Forelimb muscle (tissue), 1 donor: ENCODE measurements at places on chromosomes 2 and 18. TPM values are rescaled to one million over a fixed set of nuclear protein-coding genes. Genes with fewer than 3 reads are reported as not detected.

The KRCC1 gene
- polyA plus RNA-seq, result 36.2 TPM

The POTEE gene
- polyA plus RNA-seq, result 0.10 TPM

The PHLPP1 gene
- 7.3 TPM for polyA plus RNA-seq

The TMEFF2 gene
- 22.9 TPM for polyA plus RNA-seq

The TRIB2 gene
- polyA plus RNA-seq, result 44.6 TPM

The HEATR5B gene
- 13.1 TPM for polyA plus RNA-seq

The TBC1D8 gene
- polyA plus RNA-seq, result 26.2 TPM

The LCT gene
- polyA plus RNA-seq, result not detected

The CHRND gene
- polyA plus RNA-seq, result 180 TPM

The RMND5A gene
- 36.9 TPM for polyA plus RNA-seq

The RAB6C gene
- 0.24 TPM for polyA plus RNA-seq

DNA sequence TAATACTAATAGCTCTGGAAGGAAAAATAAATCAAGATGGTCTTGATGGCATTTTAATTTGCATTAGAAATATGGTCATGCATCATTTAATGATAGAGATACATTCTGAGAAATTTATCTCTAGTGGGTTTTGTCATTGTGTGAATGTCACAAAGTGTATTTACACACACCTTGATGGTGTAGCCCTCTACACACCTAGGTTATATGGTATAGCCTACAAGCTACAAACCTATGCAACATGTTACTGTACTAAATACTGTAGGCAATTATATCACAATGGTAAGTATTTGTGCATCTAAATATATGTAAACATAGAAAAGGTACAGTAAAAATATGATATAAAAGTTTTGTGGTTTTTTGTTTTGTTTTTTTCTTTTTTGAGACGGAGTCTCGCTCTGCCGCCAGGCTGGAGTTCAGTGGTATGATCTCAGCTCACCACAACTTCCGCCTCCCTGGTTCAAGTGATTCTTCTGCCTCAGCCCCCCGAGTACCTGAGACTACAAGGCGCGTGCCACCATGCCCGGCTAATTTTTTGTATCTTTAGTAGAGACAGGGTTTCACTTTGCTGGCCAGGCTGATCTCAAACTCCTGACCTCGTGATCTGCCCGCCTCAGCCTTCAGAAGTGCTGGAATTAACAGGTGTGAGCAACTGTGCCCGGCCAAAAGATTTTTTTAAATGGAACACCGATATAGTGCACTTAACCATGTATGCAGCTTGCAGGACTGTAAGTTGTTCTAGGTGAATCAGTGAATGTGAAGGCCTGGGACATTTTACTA is 83.7 kb upstream of the UBXN4 start:
- no peak for DNase-seq

GRCh38 chr18:26335156-26335555 is 108.9 kb downstream of the TAF4B start:
- no peak for DNase-seq

- DNase-seq, result no peak
These were observed 163.7 kb downstream of the ASXL3 start for GRCh38 chr18:33741760-33742159.

DNA sequence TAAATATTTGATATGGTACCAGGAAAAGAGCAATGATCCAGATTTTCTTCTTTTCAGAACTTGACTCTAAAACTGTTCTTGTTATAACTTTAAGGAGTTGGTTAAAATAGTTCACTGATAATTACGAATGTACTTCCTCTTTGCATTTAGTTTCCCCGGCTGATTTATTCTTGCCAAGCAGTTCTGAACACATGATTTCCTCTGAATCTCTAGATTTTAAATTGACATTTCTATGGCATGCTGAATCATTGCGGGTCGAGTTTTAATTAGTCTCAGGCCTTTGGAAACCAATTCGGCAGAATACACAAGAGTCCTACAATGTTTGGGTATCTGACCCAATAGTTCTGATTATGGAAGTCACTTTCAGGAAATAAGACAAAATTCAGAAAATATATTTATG is 37.3 kb upstream of the DNAH7 start:
- DNase-seq, result no peak

DNA sequence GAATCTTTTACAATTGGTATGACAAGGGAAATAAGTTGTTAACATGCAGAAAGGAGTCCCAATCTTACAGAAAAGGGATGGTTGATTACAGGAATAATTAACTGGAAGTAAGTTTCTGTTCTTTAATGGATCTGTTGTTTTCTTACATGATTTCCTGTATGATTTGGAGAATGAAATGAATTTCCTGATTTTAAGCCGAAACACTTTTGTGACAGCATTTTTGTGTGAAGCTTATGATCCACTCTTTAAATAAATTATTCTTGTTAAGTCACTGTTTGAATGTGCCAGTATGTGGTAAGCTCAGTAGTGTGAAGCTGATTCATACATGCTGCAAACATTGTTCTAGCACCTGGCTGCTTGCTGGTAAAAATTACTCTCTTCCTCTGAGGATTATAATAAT is 516.2 kb downstream of the DCDC2C start:
- DNase-seq, result no peak

DNA sequence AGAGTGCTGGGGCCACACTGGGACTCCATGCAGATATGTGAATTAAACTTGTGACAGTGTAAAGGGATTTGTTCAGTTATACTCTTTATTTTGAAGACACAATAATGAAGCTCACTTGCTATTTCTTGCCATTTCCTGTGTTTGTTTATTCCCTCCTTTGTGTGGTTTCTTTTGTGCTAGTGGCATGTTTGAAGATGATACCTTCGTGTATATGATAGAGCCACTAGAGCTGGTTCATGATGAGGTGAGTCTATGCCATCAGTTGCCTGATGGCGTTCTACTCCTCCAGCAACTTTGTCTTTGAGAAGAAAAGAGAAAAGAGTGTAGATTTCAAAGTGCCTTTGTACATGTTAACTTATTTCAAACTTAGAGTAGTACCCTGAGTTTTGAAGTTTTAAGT is 99.2 kb upstream of the FAM237A start:
- no peak for DNase-seq

DNA sequence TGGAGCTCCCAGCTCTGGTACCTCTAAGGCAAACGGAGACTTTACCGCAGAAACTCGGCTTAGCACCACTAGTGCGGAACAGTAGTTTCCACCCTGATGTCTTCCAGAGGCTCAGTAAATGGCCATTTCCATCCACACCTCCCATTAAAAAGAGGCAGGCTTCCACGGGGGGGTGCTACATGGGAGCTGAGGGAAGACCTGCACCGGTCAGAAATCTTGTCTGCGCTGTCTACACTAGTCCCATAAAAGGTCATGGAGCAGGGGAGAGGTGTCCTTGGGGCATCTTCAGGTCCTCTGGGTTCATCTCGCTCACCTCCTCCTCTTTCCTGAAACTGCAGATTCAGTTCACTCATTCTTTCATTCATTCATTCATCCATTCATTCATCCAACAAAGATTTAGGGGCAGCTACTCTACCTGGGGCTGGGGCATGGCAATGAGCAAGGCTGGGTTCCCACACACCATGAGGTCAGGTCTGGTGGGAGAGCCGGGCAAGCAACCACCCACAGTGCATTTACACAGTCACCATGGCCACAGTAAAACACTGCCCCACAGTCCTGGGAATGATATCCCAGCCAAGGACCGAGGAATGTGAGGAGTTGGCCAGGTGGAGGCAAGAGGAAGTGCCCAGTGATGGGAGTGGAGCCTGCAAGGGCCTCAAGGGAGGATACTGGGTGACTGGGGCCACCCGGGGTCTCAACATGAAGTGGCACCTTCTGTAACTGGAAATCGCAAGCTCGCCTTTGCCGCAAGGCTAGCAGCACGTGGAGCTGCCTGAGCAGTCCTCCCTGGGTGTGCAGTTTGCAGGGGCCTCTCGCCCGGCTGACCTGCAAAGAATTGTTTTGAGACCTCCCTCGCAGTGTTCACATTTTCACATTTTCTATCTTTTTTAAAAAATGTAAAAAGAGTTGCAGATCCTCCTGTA is 180.2 kb upstream of the RAB6C start:
- DNase-seq, result no peak

GRCh38 chr2:136612079-136612478 is 153.3 kb upstream of the THSD7B start:
- DNase-seq, result no peak

DNA sequence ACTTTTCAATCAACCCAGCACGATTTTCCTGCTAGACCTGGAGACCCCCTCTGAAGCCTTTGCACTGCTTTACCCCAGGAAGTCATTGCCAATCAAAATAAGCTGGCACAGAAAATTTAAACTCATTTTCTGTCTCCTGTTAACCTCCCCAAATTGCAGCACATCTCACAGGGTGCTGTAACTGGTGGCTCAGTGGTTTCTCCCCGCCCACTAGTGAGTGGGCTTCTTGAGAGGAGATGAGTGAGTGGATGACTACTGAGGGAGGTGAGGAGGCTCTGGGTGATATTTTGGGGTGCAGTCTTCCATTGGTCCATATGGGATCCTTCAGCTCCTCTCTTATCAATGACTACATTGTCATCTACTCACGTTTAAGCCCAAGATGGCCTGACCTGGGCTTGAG is 239.8 kb upstream of the HS6ST1 start:
- no peak for DNase-seq

DNA sequence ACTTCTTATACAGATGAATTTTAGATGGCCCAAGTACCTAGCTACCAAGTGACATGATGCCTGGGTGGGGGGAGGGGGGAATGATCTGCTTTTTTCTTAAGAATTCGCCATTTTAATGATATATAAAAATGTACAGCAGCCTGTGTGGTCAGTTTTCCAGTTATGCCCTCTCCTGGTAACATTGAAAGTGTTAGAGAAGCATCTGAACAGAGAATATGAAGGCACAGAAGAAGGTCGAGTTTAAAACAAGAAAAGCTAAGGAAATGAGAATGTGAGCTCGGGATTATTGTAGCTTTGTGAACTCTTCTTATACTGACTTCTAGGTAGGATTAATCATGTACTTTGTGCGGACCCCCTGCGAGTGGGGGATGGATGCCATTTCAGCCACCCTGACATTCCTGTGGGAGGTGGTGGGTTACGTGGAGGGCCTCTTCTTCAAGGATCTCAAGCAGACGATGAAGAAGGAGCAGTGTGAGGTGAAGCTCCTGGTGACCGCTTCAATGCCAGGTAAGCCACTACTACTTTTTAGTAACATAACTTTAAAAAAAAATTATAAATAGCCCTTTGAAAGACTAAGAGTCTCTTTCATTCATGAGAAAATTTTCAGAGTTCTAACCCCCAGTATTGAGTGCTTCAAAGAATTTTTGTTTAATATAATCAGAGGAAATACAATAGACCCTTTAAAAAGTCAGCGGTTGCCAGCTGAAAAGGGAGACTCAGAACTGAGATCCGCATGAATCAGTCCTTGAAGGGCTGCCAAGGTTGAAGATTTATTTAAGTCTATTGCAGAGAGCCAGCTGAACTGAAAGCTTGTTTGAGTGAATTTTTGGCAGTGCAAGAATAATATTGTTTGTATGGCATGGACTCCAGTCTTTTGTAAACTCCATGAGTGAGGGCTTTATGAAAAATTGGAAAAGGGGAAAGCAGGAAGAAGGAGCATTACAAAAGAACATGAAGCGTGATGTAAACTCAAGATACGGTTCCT is 68.6 kb upstream of the RPE start:
- DNase-seq, result peak; percentile 29

- no peak for DNase-seq
These were observed 128.2 kb downstream of the FIGN start for GRCh38 chr2:163607630-163608029.

GRCh38 chr18:46405832-46406538 is 251.0 kb downstream of the LOXHD1 start:
- no peak for DNase-seq

DNA sequence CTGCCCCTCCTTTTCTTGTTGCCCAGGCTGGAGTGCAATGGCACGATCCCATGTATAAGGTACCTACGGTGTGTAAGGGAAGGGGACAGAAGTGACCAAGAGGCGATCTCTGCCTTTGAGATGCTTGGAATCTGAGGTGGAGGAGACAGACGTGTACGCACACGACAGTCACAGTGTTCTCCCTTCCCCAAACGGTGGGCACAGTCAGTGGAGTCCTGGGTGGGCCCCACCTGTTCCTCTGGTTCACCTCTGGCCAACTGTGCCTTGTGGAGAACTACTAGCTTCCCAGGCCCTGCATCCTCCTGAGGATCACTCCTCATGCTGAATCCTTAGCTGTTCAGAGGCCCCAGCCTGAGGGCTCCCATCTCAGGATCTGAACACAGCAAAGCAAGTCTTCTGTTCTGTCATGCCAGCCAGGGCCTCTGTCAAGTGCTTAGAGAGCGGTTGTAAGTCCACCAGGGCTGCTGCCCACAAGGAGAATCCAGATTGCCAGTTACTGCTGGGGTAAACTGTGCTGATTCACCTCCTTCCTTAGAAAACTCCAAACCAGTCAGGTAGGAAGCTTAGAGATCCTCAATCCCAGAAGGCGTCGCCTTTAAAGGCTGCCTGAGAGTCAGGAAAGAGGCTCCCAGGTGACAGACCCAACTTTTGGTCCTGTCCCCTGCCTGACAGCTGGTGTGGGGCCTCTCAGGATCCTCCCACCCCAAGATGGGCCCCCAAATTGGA is 1.6 kb downstream of the SLC35F6 start:
- no peak for DNase-seq

GRCh38 chr2:207252979-207253645 is 87.4 kb upstream of the KLF7 start:
- no peak for DNase-seq

GRCh38 chr2:140747090-140747489 is 1383.7 kb downstream of the LRP1B start:
- no peak for DNase-seq

GRCh38 chr2:86017901-86018896 is 87.5 kb downstream of the POLR1A start:
- DNase-seq, result no peak

DNA sequence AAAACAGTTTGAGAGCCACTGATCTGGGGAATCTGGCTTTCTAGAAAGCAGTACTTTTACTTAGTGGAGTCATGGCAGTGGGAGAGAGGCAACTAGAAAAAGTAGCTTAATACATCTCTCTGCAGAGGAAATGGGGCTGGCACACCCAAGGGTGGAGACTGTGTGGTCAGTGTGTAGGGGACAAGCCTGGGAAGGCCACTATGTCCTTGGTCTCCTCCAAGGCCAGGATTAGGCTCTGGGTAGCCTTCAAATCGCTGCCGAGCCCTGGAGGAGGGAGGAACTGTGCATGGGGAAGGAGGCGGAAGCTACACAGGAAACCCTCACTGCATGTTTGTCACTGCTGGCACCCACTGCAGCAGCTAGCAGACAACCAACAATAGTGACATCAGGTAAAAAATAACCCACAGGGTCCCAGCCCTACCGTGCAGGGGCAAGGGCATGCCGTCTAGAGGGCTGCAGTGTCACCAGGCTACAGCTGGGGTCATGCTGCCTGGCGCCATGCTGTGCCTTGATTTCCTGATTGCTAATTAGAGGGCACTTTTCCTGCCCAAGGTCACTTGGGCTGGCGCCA is 34.8 kb downstream of the LBH start:
- DNase-seq, result no peak

DNA sequence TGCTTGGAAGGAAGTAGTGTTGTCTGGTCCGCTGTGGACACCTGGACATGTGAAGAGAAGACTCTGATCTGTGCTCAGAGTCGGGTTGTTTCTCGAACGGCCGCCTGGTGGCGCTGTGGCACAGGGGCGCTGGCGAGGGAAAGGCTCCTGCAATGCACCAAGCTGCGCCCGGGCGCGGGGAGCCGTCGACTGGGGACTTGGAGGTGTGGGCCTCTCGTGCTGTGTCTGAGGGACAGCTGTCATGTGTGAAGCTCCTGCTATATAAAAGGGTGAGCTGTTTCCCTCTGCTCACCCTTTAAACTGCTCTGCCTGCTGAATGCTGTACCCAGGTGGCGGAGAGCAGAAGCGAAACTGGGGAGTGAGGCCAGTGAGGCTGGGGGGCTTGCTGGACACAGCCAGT is 44.0 kb downstream of the GNAL start:
- DNase-seq, result no peak

- no peak for DNase-seq
These were observed 183.0 kb upstream of the ZC3H15 start for GRCh38 chr2:186303091-186303490.
